ENCODE measurements at places on chromosomes 6 and 20.
A peak's percentile ranks its signal among the peaks of the same experiment; 100 is the strongest.

- no peak for DNase-seq
These were observed 26.4 kb downstream of the PNPLA1 start for GRCh38 chr6:36296240-36296639.

DNA sequence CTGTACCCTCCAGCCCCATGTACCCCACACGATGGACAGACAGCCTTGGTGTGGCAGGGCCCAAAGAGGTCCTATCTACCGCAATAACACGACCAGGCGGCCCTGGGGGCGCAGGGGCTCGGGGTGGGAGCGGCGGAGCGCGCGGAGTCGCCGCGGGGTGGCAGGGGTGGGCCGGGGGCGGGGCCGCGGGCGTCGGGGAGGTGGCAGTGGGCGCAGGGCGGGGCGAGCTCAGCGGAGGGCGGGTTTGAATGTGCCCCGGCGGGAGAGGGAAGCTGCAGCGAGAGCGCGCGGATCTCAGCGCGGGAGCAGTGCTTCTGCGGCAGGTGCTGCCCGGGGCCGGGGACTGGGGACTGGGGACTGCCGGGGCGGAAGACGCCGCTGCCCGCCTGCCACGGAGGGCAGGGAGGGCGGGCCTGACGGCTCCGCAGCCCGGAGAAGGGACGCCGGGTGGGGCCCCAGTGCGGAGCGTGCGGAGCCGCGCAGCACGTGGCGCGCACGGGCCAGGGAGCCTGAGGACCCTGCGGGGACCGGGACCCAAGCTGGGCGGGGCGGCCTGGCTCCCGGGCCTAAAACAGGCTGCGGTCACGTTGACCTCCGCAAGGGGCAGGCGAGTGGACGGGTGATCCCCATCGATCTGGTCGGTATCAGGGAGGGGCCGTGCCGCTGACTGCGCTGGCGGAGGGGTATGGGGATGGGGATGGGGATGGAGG, at the start of gene SLC29A1:
SLC29A1 (plus strand) TSS at position 277 of the 710 bp plus-strand sequence. CDS start 3,719 bp downstream, outside the sequence.
- DNase-seq = peak; percentile 71

DNA sequence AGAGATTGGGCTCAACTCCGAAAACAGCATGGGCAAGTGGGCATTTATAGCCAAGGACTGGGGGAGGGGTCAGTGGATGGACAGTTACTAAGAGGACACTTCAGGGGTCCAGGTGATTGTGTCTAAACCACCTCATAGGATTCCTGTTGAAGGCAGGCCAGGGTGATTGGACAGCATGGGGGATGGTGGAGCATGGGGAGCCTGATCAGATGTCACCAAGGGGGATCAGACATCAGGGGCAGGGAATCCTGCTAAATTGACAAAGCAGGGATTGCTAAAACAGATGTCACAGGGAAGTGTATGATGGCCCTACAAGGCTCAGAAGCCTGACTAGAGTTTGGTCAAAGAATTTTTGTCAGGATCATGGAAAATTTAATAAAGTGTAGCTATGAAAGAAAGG, 2.4 kb upstream of the PYGB start:
- no peak for DNase-seq

GRCh38 chr6:53441035-53441493, 92.3 kb upstream of the ELOVL5 start:
- DNase-seq = no peak

DNA sequence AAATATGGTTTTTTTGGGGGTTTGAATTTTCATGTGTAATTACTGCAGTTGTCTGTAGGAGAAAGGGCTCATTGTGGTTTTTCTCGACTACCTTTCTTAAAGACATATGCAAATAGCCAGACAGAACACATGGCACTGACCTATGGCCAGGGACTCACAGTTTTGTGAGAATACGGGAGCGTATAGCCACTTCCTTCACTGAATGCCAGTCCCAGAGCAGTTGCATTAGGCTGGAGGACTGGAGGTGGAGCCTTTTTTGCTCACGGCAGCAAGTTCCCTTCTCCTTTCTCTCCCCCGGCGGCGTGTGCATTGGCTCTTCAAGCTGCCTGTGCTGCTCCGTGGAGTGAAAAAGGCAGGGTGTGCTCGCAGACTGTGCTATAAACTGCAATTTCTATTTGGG, 114.9 kb downstream of the AKAP7 start:
- DNase-seq = no peak
